Non-pigmented ciliary epithelial cell (primary cell): ENCODE measurements at places on chromosomes 3 and 15.

- no peak for DNase-seq
Measured at GRCh38 chr3:188518835-188519452, 365.0 kb downstream of the LPP start.

- DNase-seq = no peak
Measured at GRCh38 chr15:83289160-83289559, 4.7 kb upstream of the BNC1 start.

- DNase-seq = no peak
Measured at GRCh38 chr3:51280176-51280575, 104.9 kb upstream of the MANF start.

DNA sequence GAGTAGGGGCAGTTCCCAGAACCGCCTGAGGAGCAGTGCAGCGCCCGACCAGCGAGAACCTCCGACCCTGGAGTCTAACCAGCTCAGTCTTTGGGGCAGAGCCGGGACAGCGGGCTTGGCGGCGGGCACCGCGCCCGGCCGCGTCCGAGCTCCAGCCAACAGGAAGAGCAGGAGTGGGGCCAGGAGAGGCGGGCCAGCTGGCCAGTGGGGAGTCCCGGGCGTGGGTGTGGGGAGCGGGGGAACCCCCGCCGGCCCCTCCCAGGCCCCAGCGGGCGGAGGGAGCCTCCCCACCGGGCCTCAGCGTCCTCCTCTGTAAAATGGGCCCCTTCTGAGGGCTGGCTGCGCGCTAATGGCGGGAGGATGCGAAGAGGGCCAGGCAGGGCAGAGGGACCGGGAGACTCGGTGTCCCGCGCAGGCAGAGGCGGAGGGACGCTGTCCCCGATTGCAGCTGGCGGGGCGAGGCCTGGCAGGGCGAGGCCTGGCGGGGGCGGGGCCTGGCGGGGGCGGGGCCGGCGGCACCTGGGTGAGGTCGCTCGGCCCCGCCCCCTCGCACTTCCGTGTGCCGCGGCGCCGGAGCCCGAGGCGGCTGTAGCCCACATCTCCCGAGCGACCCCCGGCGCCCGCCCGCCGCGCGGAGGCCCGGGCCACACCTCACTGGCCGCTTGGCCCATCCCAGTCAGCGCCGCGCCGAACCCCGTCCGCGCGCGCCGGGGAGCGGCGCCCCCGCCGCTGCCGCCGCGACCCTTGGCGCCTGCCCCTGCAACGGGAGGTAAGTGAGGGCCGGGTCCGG is at the start of gene PRKCD:
PRKCD (plus strand) TSS at position 550 of the 790 bp plus-strand sequence. CDS start 17,214 bp downstream, outside the sequence.
- DNase-seq = no peak

DNA sequence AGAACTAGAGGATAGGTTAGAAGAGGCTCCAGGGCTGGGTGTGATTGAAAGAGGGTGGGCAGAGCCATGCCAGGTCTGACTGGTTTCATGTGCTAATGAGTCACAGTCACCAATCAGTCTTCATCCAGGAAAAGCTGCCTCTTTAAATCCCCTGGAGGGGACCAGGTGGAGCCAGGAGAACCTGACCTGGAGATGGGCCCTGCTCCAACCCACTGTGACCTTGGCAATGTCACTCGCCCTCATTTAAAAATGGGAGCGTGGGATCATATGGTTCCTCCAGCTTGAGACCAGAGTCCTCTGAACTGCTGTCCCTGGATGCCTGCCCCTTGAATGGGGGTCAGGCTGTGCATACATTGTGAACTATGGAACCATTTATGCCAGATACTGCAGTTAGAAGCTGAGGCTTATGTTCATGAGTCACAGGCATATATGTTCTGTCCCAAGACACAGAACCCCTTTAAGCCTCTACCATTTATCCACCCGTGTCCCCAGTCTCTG is 23.0 kb downstream of the HES1 start:
- no peak for DNase-seq

GRCh38 chr15:23647421-23648370 is at the start of gene MAGEL2:
Gene MAGEL2, minus strand, starts transcription at chr15:23647867. Its CDS starts 125 bp downstream, at chr15:23647742.
- DNase-seq = no peak

GRCh38 chr15:70469651-70470555 is 293.5 kb downstream of the UACA start:
- DNase-seq = no peak

- no peak for DNase-seq
Measured at GRCh38 chr3:97914388-97914787, 57.8 kb downstream of the RIOX2 start.

DNA sequence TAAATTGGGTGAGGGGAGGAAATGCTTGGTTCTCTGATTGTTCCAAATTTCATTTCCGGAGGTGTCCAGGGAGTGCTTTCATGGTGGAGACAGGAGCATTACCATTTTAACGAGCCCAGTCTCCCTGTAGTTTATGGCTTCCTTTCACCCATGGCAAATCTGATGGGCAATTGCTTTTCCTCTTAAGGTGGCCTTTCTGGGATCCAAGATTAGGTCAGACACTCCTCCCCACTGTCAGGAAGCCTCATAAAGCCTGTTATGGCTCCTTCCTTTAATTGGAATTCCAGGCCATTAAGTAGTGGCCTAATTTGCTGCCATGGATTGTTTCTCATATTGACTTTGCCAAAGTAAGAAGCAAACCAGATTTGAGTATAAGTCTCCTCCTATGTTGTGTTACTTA is 157.8 kb downstream of the PDCD6IP start:
- no peak for DNase-seq
